ENCODE measurements at places on chromosomes 16 and 17.

DNA sequence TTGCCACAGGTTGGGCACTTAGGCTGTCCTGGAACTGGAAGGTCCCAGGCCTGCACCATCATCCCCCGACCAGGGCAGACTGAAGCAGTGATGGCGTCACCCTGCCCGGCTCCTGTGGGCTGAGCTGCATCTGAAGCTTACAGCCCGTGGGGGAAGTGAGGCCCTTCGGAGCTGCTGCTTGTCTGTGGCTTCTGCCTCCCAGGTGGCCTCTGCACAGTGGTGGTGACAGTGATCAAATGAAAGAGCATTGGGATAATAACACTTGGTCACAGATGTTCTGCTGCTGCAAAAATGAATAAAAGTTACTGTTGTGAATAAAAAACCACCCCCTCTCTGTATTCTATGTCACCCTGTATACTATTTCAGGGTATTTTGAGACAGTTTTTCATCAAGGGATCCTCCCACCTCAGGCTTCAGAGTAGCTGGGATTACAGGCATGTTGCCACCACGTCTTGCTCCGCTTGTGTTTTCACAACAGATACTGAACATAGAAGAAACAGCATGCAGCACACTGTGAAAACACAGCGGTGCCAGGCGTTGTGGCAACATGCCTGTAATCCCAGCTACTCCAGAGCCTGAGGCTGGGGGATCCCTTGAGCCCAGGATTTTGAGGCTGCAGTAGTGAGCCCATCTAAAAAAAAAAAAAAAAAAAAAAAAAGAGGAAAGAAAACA, 165.0 kb downstream of the LGALS9B start:
- no peak for DNase-seq

DNA sequence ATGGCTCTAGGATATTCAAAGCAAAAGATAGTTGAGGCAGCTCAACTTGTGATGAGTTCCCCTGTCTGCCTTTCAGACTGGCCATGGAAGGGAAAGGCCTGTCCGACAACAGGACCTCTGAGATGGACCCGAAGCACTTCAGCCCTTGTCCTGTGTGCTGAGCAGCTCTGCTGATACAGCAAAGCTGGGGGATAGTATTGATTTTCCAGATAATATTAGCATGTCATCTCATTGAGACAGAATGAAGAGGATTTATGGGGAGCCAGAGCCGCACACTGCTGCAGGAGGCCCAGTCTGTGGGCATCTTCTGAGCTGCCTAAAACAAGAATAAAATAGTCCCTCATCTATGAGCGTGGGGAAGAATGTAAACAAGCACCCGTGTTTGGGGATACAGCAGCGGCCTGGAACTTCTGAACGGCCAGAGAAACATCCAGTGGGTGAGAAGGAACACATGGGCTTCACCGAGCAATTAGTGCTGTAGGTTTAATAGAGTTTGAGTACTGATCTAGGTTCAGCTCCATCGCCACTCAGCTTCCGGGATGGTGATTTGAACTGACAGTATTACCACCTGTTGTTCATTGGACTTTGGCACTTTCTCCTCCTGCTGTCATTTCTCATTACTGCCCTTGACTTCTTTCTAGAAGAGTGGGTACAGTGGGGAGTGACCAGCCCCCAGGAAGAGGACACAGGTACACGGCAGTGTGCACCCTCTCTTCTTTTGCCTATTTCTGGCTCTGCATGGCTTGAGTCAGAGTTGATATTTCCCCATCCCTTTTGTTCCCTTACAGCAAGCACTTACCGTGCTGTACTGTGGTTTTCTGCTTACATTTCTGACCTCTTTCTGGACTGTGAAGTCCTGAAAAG, 96.5 kb upstream of the TBX2 start:
- DNase-seq: no peak

- no peak for DNase-seq
These were observed 22.6 kb upstream of the NPTX1 start for GRCh38 chr17:80498920-80499410.

- DNase-seq: no peak
These were observed 1.4 kb downstream of the GCSH start for GRCh38 chr16:81094771-81095251.

DNA sequence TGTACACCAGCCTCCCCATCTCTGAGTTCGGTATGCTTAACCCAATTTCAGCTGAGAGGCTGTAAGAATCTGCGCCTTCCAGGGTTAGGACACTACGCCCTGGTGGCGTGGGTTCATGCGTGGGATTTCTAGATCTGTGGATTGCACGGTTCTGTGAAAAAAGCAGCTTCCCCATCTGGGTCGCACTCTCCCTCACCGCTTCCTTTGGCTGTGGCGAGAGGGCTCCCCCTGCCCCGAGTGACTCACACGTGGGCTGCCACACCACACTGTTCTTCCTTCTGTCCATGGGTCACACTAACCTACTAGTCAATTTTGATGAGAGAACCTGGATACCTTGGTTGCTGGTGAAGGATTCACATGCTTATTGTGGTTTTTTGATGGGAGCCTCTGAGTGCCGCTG, 256.0 kb upstream of the MAF start:
- no peak for DNase-seq

GRCh38 chr17:73308017-73308823, 3.6 kb downstream of the CDC42EP4 start:
- DNase-seq: peak; percentile 51

- no peak for DNase-seq
These were observed 19.7 kb downstream of the MAP3K3 start for GRCh38 chr17:63641692-63642448.

- no peak for DNase-seq
These were observed 5.5 kb upstream of the RAPGEFL1 start for GRCh38 chr17:40171750-40172149.

- no peak for DNase-seq
These were observed 56.6 kb downstream of the IRF8 start for GRCh38 chr16:85955566-85955965.

DNA sequence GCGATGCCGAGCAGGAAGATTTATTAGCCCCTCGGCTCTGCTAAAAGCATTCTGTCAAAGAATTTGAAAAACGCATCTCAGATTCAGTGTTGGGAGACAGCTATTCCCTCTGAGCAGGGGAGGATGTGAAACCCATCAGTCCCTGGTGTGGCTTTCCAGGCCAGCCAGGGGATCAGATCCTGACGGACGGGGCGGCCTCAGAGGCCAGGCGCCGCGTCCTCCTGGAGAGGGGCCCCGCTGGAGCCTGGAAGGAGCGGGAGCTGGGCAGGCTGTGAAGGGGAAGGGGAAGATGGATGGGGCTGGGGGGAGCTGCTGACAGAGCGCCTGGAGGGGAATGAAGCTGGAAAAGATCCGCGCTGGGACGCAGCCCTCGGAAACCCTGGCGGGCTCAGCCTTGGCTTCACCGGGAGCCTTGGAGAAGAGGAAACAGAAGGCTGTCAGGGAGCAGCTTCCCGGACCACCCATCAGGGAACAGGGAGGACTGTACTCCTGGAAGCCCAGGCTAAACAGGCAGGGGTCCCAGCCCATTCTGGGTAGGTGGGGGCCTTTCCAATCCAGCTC, 358.0 kb downstream of the C16orf95 start:
- no peak for DNase-seq

DNA sequence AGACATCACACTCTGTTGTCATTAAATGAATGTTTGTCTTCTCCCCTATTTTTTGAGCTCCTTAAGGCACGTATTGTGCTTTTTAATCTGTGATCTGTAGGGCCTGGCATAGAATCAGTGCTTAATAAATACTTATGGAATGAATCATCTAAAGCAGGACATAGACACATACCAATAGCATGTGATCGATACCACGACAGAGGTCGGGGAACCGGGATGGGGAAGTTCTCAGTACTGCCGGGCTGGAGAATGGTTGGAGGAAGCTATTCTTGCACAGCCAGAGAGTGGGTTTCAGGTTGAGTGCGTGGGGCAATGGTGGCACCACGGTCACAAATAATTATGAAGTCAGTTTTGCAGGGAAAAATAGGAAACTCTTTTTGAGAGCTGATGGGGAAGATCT, 26.8 kb downstream of the NLRP1 start:
- DNase-seq: peak; percentile 45

DNA sequence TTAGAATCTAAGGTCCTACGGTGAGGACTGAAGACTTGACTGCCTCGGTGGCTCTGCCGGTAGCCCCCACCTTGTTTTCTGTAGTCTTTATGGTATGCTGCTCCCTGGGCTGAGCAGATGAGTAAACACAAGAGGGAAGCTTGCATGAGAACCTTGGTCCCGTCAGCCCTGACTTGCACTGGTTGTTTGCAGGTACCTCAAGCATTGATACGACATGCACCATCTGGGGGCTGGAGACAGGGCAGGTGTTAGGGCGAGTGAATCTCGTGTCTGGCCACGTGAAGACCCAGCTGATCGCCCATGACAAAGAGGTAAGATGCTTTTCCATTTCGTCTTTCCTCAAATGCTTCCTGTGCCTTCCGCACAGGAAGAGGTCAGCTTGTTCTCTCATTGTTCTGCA, 21.1 kb upstream of the TACO1 start:
- DNase-seq: no peak

GRCh38 chr16:7515543-7515942, 182.9 kb downstream of the RBFOX1 start:
- DNase-seq: no peak

DNA sequence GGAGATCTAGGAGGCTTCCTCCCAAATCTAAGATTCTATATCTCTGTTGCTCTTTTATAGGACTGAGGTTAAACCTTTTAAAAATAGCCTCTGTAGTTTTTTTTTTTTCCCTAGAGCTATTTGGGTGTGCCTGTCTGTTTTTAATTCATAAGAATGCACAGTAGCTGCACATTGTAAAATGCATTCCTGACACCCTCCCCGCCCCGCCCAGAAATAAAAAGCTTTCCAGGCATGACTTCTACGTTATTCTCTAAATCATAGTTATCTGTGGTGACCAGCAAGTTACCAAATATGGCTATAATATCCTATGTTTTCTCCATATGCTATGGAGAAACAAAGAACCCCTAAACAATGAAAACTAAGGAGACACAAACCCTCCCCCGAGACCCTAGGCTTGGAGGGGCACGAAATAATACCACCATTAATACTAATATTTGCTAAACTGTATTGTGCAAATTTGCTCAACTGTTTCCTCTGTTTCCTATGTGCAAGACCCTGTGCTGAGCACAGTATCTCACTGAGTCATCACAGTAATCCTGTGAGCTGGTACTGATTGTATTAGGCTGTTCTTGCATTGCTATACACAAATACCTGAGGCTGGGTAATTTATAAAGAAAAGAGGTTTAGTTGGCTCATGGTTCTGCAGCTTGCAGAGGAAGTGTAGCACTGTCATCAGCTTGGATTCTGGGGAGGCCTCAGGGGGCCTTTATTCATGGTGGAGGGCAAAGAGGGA, 388.3 kb downstream of the CA10 start:
- no peak for DNase-seq

- DNase-seq: no peak
These were observed 2.5 kb downstream of the ITGAE start for GRCh38 chr17:3798273-3799180.

GRCh38 chr16:67664258-67664657, 2.3 kb downstream of the ENKD1 start:
- no peak for DNase-seq

GRCh38 chr17:5825717-5826330, 241.5 kb upstream of the NLRP1 start:
- no peak for DNase-seq

- no peak for DNase-seq
These were observed 394.5 kb downstream of the XYLT1 start for GRCh38 chr16:17076092-17076754.

- DNase-seq: no peak
These were observed 172.8 kb upstream of the WSCD1 start for GRCh38 chr17:5897275-5897911.

DNA sequence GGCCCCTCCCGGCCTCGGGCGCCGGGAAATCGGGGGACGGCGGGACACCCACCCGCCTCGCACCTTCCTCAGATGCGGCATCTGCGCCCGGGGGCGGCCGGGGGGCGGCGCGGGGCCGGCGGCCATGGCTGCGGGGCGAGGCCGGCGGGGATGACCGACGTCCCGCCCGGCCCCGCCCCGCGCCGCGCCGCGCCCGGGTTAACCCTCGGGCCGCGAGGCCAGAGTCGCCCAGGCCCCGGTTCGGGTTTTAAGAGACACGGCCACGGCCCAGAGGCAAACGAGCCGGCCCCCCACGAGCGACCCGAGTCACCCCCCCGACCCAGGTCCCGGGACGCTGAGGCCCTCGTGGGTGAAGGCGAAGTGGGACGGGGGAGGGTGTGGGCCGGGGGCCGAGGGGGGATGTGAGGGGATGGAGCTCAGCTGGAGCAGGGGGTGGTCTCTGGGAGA, at the start of gene RGS11:
Gene RGS11 (minus strand): TSS at position 159 of the 447 bp plus-strand sequence. CDS start 33 bp downstream, at position 126.
- DNase-seq: no peak

GRCh38 chr16:66272461-66272860, 94.0 kb upstream of the CDH5 start:
- no peak for DNase-seq

GRCh38 chr17:79795795-79796443, 958 bp downstream of the CBX8 start:
- no peak for DNase-seq

- DNase-seq: no peak
These were observed 712.1 kb downstream of the CDH11 start for GRCh38 chr16:64409783-64410210.

GRCh38 chr17:82887255-82888164, 47.7 kb upstream of the ZNF750 start:
- DNase-seq: no peak

- no peak for DNase-seq
These were observed 53.0 kb downstream of the SOCS3 start for GRCh38 chr17:78306913-78307312.

DNA sequence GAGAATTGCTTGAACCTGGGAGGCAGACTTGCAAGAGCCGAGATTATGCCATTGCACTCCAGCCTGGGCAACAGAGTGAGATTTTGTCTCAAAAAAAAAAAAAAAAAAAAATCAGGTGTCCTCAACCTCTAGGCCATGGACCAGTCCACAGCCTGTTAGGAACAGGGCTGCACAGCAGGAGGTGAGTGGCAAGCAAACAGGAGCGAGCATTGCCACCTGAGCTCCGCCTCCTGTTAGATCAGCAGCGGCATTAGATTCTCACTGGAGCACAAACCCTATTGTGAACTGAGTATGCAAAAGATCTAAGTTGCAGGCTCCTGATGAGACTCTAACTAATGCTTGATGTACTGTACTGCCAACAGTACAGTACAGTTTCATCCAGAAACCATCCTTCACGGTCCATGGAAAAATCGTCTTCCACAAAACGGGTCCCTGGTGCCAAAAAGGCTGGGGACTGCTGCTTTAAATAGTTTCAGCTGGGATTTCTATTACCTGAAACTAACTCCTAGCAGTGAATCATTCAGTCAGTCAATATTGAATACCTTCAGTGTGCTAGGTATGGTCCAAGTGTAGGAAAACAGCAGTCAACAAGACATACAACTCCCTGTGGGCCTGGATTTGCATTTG, 56.3 kb upstream of the DHX40 start:
- DNase-seq: no peak

DNA sequence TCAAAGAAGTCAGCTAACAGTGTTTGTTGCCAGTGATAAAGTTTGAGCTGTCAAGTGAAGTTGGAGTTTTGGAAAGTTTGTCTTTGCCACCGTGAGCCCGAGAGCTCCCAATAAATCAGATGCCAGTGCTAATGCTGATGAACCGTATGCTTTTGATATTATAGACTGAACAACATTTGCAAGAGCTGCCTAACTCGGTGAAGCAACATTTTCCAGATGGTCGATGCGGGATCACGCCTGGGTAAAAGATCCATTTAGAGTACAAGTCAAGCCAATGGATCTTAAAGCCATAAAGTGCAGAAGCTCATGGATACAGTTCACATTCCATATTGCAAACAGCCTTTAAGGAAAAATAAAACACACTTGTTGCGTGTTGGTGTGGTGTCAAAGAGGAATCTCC, 9.6 kb downstream of the BANP start:
- DNase-seq: no peak

Measured in kidney epithelial cell (primary cell).